ENCODE measurements at places on chromosomes 1 and 21. TPM values are rescaled to one million over a fixed set of nuclear protein-coding genes. Genes with fewer than 3 reads are reported as not detected.

The ARTN gene
- 0.87 TPM for total RNA-seq

DNA sequence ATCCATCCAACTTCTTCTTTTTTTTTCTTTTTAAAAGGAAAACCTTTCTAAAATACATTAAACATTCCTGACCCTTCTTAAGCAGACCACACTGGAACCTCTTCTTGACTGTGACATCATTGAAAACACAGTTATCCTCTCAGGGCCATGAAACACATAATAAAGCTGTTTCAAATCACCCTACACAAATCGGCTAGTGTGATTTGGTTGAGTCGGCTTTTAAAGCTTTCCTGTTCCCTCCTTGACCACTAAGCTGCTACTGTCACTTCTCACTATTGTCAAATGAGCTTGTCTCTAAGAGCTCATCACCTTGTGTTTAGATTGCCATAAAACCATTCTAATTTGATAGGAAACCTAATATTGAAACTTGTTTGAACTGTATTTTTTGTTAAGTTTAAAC lies 5.9 kb downstream of the USP24 start:
- no peak overlapping the region for H3K27ac ChIP-seq
- no peaks in the 10 kb centered on the region for H3K27me3 ChIP-seq
- no peak overlapping the region for H3K4me3 ChIP-seq
- H3K36me3 ChIP-seq, result no peaks in the 10 kb centered on the region

The ITPKB gene
- 6.1 TPM for total RNA-seq

GRCh38 chr1:53259932-53260331 lies 21.6 kb upstream of the MAGOH start:
- H3K36me3 ChIP-seq, result no peaks in the 10 kb centered on the region
- no peak overlapping the region for H3K27ac ChIP-seq
- no peaks in the 10 kb centered on the region for H3K27me3 ChIP-seq

- H3K36me3 ChIP-seq, result peaks cover 8% of the 10 kb centered on the region
- no peak for DNase-seq
- H3K4me1 ChIP-seq, result no peaks in the 10 kb centered on the region
- no peak overlapping the region for H3K27ac ChIP-seq
Observed at GRCh38 chr1:208090388-208091301, 153.5 kb downstream of the PLXNA2 start.

DNA sequence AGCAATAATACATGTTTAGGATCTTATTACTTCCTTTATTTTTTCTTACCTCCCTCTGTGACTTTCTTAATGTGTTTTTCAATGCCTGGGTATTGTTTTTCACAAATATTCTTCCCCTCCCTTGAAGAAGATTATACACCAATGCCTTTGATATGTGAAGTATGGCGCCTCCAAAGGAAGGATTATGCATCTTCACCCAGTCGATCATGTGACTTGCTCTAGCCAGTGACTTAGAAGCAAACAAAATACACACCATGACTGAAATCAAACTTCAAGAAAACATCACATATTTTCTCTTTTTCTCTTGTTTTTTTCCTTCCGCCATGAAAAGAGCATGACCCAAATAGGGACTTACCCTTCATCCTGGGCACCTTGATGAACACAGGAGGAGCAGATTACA lies 297.1 kb downstream of the NCAM2 start:
- no peaks in the 10 kb centered on the region for H3K27me3 ChIP-seq
- no peak overlapping the region for H3K4me3 ChIP-seq
- H3K4me1 ChIP-seq, result no peaks in the 10 kb centered on the region
- no peak overlapping the region for H3K27ac ChIP-seq
- H3K36me3 ChIP-seq, result no peaks in the 10 kb centered on the region

- peaks cover 7% of the 10 kb centered on the region for H3K4me1 ChIP-seq
- no peaks in the 10 kb centered on the region for H3K27me3 ChIP-seq
- no peaks in the 10 kb centered on the region for H3K36me3 ChIP-seq
- no peak for DNase-seq
- H3K4me3 ChIP-seq, result no peak overlapping the region
Observed at GRCh38 chr21:33967086-33967571, 51.5 kb upstream of the ATP5PO start.

The OR2M3 gene
- not detected for total RNA-seq

GRCh38 chr1:85316321-85316720 lies 39.9 kb upstream of the BCL10 start:
- no peaks in the 10 kb centered on the region for H3K27me3 ChIP-seq
- no peaks in the 10 kb centered on the region for H3K4me1 ChIP-seq
- no peak overlapping the region for H3K27ac ChIP-seq
- DNase-seq, result no peak
- H3K4me3 ChIP-seq, result no peak overlapping the region

The CERS2 gene
- total RNA-seq, result 155 TPM

DNA sequence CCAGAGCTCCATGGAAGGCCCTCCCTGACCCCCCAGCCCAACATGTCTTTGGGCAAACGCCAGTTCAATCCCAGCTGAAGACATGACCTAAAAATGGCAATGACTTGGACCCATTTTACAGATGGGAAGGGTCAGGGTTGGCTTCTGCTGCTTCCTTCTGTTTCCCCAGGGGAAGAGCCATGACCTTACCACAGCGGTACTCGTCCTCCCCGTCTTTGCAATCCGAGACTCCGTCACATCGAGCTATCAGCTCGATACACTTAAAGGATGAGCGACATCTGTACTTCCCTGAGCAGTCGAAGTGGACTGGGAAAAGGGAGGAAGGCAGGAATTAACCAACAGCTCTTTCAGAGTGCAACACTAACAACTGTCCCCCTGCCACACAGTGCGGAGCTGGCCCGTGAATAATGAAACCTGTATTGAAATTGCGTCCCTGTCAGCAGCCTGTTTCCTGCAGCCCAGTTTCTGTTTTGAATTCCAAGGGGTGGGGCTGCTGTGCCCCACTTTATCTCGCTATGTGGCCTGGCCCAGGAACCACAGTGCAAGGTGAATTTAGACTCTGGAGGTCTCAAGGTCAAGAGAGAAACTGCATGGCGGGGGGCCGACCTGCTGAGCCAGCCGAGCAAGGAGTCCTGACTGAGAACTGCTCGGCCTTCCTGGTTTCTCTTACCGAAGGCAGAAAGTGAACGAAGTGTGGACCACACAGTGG lies 7.0 kb downstream of the TMPRSS3 start:
- H3K4me3 ChIP-seq, result no peak overlapping the region
- no peaks in the 10 kb centered on the region for H3K36me3 ChIP-seq
- no peaks in the 10 kb centered on the region for H3K27me3 ChIP-seq

GRCh38 chr1:55500601-55501000 lies 285.4 kb upstream of the USP24 start:
- H3K27ac ChIP-seq, result no peak overlapping the region
- H3K36me3 ChIP-seq, result no peaks in the 10 kb centered on the region
- H3K27me3 ChIP-seq, result no peaks in the 10 kb centered on the region

The RGS13 gene
- 0.84 TPM for total RNA-seq

The DDX20 gene
- 3.6 TPM for total RNA-seq

DNA sequence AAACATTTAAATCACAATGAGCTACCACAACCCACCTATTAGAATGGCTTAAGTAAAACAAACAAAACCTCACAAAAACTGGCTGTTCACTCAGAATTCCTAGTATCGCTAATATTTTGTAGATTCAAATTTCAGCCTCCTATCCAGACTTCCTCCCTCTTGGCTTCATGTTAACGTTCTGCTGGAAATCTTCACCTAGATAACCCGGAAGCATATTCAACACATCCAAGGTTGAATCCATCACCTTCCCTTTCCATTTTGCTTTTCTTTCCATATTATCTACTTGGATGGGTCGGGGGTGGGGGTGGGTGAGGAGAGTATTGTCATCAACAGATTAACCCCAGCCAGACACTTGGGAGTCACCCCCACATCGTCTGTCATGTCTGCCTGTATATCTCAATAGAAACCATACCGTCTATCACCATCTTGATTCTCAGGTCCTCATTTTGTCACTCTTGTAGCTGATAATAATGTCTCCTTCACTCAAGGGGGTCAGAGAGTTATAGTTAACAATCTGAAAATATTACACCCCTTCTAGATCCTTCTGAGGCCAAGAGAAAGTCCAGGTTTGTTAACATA lies 1.7 kb upstream of the DPH5 start:
- DNase-seq, result no peak
- H3K27me3 ChIP-seq, result no peaks in the 10 kb centered on the region
- no peak overlapping the region for H3K4me3 ChIP-seq
- no peaks in the 10 kb centered on the region for H3K4me1 ChIP-seq
- no peaks in the 10 kb centered on the region for H3K36me3 ChIP-seq
- no peak overlapping the region for H3K27ac ChIP-seq

GRCh38 chr1:31750858-31751510 lies 13.2 kb downstream of the ADGRB2 start:
- H3K27ac ChIP-seq, result no peak overlapping the region
- no peaks in the 10 kb centered on the region for H3K27me3 ChIP-seq
- H3K4me3 ChIP-seq, result no peak overlapping the region
- H3K4me1 ChIP-seq, result no peaks in the 10 kb centered on the region

GRCh38 chr1:206547104-206547503 lies 39.8 kb downstream of the RASSF5 start:
- no peaks in the 10 kb centered on the region for H3K4me1 ChIP-seq
- no peak overlapping the region for H3K27ac ChIP-seq
- no peaks in the 10 kb centered on the region for H3K36me3 ChIP-seq
- H3K27me3 ChIP-seq, result no peaks in the 10 kb centered on the region
- no peak overlapping the region for H3K4me3 ChIP-seq

DNA sequence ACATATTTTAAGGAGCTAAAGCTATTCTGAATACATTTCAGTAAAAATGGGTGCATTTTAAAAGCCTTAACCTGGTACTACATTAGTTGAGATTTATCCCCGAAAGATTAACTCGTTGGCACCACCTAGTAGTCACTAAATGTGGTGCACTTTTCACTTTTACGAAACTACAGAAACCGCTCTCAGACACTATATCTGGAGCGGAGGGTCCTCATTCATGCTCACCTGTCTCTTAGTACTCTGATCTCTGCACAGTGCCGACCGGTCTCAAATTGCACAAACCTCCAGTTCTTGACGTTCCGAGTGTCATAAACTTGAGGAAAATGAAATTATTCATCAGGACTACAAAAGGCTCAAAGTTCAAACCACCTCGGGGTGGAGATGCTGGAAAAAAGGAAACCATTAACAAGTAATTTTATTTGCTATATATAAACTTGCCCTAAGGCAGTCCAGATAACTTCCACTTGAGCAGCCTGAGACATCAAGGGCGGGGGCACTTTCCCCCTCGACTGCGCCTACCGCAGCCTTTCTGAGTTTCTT lies 722 bp downstream of the LZIC start:
- H3K27ac ChIP-seq, result peak overlapping the region; percentile 74
- H3K4me3 ChIP-seq, result peak overlapping the region; percentile 86
- H3K36me3 ChIP-seq, result no peaks in the 10 kb centered on the region
- DNase-seq, result no peak
- peaks cover 7% of the 10 kb centered on the region for H3K4me1 ChIP-seq

The FMN2 gene
- 1.4 TPM for total RNA-seq

The SPTA1 gene
- not detected for total RNA-seq

DNA sequence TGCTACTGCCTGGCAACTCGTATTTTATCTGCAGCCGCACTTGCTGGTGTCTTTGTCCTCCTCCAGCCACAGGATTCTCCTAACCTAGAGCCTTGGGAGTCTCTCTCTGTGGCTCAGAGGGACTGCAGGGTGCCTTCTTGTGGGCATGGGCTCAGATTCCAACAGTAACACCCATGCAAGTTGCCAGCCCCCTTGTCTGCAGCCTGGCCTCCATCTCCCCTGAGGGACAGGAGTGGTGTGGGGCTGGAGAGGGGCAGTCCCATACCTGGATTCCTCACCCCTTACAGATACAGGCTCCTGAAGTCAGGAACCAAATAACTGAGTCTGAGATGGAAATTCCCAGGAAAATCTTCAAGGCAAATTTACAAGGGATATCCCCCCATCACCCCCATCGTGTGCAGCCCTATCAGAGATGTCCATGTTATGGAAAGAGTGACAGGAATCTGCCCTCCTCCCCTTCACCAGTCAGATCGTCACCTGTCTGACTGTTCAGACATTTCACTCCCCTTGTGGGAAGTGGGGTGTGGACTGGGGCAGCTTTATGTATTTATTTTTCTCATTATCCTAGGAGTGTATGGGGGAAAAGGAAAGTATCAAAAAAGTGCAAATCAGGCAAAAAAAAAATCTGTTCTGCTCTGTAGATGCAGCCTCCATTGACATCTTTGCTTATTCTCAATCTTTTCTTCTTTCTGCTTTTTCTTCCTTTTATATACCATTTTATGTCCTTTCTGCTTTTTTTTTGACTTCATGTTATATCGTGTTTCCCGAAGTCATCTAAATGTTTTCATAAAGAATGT lies 70.8 kb downstream of the MAN1C1 start:
- DNase-seq, result no peak
- peaks cover 5% of the 10 kb centered on the region for H3K4me1 ChIP-seq
- H3K36me3 ChIP-seq, result no peaks in the 10 kb centered on the region
- H3K27me3 ChIP-seq, result no peaks in the 10 kb centered on the region
- no peak overlapping the region for H3K4me3 ChIP-seq

- no peak overlapping the region for H3K4me3 ChIP-seq
- H3K27ac ChIP-seq, result no peak overlapping the region
- DNase-seq, result no peak
- no peaks in the 10 kb centered on the region for H3K36me3 ChIP-seq
Observed at GRCh38 chr1:106802181-106802580, 254.3 kb upstream of the PRMT6 start.

DNA sequence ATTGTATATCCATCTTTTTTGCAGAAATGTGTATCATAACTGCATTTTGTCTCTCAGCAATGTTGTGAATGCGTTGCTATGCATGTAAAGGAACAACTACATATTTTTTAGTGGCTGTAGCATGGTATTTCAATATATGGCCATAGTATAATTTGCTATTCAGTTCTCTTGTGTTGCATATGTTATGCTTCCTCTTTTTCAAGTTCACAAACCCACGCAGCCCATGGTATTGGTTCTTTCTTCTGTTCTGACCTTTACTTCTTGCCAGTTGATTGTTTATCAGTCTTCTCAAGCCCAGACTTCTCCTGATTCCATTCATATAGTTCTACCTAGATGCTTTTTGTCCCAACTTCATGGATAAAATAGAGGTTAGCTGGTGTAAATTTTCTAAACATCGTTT lies 6.1 kb downstream of the SLC22A15 start:
- no peak overlapping the region for H3K27ac ChIP-seq
- H3K4me3 ChIP-seq, result no peak overlapping the region
- DNase-seq, result no peak
- no peaks in the 10 kb centered on the region for H3K27me3 ChIP-seq
- no peaks in the 10 kb centered on the region for H3K4me1 ChIP-seq

The KCNJ10 gene
- 0.08 TPM for total RNA-seq
